Activated naive CD8-positive, alpha-beta T cell treated with anti-CD3 and anti-CD28 coated beads, Interleukin-2, amount 10 ng/mL, durations not matched to agents 7 days and 5 days (primary cell): ENCODE measurements at places on chromosomes 3 and 15. TPM values are rescaled to one million over a fixed set of nuclear protein-coding genes. Genes with fewer than 3 reads are reported as not detected.
A peak's percentile ranks its signal among the peaks of the same experiment; 100 is the strongest.

- H3K27me3 ChIP-seq: no peaks in the 10 kb centered on the region
- DNase-seq: no peak
- H3K36me3 ChIP-seq: no peaks in the 10 kb centered on the region
- no peak overlapping the region for H3K27ac ChIP-seq
These were observed 52.4 kb downstream of the VGLL3 start for GRCh38 chr3:86938416-86939105.

DNA sequence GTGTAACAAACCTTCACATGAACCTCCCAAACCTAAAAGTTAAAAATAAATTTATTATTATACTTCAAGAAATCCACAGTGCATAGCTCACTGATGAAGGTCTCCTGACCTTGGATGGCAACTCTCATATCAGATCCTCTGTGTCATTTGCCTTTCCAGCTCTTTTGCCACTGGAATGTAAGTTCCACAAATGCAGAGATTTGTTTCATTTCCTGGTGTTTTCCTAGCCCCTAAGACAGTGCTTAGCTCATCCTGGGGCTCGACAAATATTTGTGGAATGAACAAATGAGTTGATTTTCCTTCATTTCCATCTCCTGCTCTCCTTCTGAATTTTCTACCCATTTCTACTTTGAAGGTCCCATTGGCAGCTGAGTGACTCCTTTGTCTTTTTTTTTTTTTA, 56.0 kb downstream of the FRMD4B start:
- H3K4me3 ChIP-seq: no peak overlapping the region
- H3K4me1 ChIP-seq: peaks cover 24% of the 10 kb centered on the region
- DNase-seq: no peak
- H3K27ac ChIP-seq: no peak overlapping the region

TRA2B gene
- 243 TPM for total RNA-seq

TRPM1 gene
- total RNA-seq: not detected

DNA sequence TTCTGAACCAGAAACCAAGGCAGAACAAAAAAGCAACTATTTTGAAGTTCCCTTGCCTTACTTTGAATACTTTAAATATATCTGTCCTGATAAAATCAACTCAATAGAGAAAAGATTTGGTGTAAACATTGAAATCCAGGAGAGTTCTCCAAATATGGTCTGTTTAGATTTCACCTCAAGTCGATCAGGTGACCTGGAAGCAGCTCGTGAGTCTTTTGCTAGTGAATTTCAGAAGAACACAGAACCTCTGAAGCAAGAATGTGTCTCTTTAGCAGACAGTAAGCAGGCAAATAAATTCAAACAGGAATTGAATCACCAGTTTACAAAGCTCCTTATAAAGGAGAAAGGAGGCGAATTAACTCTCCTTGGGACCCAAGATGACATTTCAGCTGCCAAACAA, 4.6 kb downstream of the DTX3L start:
- peak overlapping the region; percentile 44 for H3K4me3 ChIP-seq
- DNase-seq: no peak
- H3K27ac ChIP-seq: peak overlapping the region; percentile 82
- peaks cover 53% of the 10 kb centered on the region for H3K4me1 ChIP-seq

GRCh38 chr3:72903004-72903403, 15.2 kb downstream of the GXYLT2 start:
- H3K27me3 ChIP-seq: peaks cover 8% of the 10 kb centered on the region
- no peak for DNase-seq
- no peak overlapping the region for H3K4me3 ChIP-seq
- H3K4me1 ChIP-seq: no peaks in the 10 kb centered on the region

DNA sequence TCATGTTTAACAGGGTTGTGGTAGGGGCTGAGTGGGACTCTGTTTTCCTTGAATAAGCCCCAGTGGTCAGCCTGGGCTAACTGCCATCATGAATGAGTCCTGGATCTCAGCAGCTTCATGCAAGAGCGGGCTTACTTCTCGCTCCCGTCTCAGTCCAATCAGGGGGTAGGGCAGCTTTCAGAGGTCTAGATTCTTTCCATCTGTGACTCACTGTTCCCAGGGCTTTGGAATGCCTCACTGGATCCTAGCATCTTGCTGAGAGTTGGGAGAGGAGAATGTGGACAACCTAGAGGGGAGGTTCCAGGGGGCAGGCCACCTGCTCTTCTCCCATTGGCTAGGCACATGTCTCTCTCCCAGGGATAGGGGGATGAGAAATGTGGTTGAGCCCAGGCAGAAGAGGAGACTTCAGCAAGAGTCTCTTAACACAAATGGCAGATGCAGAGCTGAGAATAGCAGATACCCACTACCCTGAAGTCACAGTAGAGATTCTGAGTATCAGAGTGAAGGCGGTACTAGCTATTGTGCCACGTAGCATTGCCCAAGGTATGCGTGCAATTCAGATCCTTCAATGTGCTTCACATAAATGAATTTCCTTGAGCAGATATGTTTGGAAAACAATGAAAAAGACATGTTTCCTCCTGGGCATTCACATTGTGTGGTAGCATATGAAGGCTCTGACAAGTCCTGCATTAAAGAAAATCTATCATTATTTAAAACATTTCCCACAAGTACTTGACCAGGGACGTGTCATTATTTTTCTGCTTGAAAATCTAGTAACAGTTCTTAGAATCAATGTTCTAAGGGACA, 257.7 kb upstream of the PROK2 start:
- no peak overlapping the region for H3K4me3 ChIP-seq
- H3K36me3 ChIP-seq: peaks cover under 1% of the 10 kb centered on the region
- no peak overlapping the region for H3K27ac ChIP-seq
